ENCODE measurements at places on chromosomes 1 and 21.

- peak; percentile 34 for ATAC-seq
Observed at GRCh38 chr1:206685334-206685768, 646 bp downstream of the MAPKAPK2 start.

- ATAC-seq: no peak
Observed at GRCh38 chr1:45563843-45564242, 13.2 kb downstream of the AKR1A1 start.

DNA sequence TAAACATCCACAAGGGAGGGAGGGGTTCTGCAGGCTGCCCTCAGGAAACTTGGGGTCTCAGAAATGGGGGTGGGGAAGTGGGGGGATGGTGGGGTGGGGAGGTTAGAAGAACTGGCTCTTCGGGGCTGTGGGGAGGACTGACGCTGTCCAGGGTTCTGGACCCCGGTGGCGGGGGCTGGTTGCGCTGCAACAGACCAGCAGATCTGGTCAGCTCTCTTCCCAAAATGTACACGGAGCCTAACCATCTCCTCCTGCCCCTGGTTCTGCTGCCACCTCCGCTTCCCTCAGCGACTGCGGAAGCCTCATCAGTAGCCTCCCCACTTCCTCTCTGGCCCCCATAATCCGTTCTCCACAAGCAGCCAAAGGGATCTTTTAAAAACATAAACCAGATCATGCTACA lies 29.3 kb upstream of the C1QA start:
- ATAC-seq: no peak

GRCh38 chr1:53416269-53416813 lies 42.9 kb upstream of the DMRTB1 start:
- no peak for ATAC-seq

DNA sequence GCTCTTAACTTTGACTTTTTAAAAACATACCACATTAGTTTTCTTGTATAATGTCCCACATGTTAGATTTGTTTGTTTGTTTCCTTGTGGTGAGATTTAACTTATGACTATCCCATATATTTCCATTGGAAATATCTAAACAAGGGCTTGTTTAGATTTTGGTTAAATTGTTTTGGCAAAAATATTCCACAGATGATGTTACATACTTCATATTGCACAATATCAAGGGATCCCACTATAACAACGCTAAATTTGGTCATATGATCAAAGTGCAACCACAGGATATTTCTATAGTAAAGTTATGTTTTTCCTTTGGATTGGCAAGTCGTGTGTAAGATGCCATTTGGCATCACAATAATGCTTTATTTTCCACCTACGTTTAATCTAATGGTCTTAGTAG lies 396.7 kb downstream of the TGFB2 start:
- no peak for ATAC-seq

- no peak for ATAC-seq
Observed at GRCh38 chr1:44326821-44327465, 28.1 kb downstream of the ERI3 start.

DNA sequence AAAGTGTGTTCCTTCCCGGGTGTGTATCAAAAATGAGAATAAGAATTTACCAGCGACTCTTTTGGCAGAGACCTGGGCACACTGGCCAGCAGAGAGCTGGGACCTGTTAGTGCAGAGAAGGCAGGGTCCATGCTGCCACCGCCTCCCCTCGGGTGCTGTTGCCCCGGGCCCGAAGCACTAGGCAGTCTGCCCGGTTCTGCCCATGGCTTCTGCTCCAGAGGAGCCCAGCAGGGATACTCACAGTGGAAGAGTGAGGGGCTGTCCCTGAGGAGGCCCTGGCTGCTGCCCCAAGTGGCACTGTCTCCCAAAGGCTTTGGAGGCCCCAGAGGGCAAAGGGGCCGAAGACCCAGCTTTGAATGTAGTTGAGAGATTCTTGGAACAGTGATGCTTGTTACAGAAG lies 80.5 kb downstream of the MIS18A start:
- no peak for ATAC-seq

GRCh38 chr1:40985161-40985560 lies 5.7 kb downstream of the CTPS1 start:
- ATAC-seq: no peak

GRCh38 chr21:44713130-44713529 lies 1.8 kb upstream of the TSPEAR start:
- ATAC-seq: no peak

DNA sequence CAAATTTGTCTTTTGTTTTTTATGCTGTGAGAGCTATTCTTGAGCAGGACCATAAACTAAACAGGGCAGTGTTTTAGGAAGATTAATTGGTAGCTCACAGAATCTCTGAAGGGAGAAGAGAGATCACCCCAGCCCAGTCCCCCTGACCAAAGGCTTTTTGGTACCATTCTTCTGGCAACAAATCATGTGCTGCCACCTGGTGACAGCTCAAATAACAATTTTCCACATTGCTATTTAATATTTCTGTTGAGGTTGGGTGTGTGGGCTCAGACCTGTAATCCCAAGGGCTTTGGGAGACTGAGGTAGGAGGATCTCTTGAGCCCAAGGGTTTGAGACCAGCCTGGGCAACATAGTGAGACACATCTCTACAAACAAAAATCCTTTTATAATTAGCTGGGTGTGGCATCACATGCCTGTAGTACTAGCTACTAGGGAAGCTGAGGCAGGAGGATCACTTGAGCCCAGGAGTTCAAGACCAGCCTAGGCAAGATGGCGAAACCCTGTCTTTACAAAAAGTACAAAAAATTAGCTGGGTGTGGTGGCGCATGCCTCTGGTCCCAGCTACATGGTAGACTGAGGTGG lies 2.2 kb upstream of the TESK2 start:
- no peak for ATAC-seq

DNA sequence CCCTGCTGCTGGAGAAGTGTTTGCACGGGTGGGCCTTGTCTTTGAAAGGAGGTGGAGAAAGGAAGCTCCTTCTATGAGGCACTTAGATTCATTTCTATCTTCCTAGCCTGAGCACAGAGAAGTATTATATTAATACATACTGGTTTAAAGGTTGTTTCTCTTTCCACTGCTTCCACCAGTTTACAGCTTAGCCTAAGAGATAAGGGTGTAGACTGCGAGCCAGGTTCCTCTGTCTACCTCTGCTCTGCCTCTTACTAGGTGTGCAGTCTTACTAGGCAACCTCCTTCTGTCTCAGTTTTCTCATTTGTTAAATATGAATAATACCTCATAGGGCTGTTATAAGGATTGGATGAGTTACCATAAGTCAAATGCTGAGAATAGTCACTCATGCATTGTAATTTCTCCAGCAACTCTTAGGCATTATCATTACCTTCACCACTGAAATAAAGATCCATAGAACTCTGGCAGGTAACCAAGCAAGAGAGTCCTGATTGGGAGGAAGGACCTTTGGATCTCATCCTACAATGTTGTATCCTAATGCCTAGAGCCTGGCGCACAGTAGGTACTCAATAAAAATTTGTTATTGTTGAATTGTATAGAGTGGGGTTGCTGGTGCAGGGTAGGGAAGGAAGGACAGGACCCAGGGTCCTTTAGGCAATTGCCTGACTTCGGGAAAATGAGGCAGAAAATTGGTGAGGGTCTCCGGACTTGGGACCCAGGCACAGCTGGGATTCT lies 95.1 kb downstream of the TBX19 start:
- ATAC-seq: no peak

GRCh38 chr1:66575739-66576138 lies 41.8 kb downstream of the SGIP1 start:
- ATAC-seq: no peak

GRCh38 chr21:29413683-29414082 lies 115.0 kb downstream of the BACH1 start:
- no peak for ATAC-seq

DNA sequence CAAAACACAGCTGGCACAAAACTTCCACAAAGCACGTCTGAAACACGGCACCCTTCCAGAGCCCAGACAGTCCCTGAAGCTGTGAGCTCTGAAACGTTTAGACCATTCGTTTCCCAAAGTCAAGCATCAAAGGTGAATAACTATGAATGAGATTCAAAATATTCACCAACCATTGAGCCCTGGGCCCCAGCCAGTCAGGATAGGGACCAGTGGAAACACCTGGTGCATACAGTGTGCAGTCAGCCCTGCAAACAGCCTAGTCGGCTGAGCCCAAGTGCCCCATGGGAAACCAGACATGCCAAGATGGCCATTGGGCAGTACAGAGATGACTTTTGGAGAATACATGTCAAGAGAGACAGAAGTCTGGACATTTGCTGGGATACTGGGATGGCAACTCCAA lies 90.4 kb upstream of the EDN2 start:
- no peak for ATAC-seq
